ENCODE measurements at places on chromosomes 6 and 20.
A peak's percentile ranks its signal among the peaks of the same experiment; 100 is the strongest.

DNA sequence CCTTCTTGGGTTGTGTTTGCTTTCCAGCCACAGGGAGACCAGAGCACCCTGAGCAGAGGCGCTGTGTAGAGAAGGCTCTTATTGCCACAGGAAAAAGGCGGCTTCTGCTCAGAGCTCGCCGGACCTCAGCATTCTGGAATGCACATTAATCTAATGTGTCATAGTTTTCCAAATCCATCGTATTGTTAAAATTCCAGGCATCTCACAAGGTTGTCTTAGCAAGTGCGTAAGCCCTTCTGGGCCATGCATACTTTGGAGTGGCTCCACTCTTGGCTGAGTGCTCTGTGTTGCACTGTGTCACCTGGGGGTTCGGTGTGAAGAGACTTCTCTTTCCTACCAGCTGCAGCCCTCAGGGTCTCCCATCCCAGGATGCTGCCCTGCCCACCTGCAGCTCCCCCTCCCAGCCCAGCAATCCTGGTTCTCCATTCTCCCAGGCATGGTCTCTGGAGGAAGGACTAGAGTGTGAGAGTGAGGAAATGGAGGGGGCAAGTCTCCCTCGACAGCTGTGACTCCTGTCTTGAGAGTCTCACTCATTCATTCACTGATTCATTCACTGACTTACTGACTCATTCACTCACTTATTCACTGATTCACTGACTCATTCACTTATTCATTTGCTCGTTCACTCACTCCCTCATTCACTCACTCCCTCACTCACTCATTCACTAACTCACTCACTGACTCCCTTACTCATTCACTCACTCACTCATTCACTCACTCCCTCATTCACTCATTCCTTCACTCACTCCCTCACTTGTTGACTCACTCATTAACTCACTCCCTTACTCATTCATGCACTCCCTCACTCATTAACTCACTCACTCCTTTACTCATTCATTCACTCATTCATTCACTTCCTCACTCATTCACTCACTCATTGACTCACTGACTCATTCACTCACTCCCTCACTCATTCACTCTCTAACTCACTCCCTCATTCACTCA, 83.7 kb upstream of the MPC1 start:
- peak; percentile 29 for DNase-seq

GRCh38 chr20:34859826-34860545, 12.7 kb downstream of the GGT7 start:
- DNase-seq = no peak

DNA sequence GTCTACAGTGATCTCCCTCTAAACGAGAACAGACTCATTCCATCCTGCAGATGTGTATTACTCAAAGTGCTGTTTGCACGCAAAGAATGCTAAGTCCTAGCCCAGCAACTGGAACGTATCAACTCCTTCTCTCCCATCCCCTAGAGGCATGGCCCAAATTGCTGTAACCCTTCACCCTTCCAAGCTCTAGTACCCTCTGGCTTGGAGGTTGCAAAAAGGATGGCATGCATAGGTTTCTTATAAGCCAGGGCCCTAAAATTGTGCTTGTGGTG, 71.5 kb upstream of the TGM3 start:
- no peak for DNase-seq

- DNase-seq = no peak
Measured at GRCh38 chr20:45410887-45411286, 2.8 kb downstream of the DBNDD2 start.

DNA sequence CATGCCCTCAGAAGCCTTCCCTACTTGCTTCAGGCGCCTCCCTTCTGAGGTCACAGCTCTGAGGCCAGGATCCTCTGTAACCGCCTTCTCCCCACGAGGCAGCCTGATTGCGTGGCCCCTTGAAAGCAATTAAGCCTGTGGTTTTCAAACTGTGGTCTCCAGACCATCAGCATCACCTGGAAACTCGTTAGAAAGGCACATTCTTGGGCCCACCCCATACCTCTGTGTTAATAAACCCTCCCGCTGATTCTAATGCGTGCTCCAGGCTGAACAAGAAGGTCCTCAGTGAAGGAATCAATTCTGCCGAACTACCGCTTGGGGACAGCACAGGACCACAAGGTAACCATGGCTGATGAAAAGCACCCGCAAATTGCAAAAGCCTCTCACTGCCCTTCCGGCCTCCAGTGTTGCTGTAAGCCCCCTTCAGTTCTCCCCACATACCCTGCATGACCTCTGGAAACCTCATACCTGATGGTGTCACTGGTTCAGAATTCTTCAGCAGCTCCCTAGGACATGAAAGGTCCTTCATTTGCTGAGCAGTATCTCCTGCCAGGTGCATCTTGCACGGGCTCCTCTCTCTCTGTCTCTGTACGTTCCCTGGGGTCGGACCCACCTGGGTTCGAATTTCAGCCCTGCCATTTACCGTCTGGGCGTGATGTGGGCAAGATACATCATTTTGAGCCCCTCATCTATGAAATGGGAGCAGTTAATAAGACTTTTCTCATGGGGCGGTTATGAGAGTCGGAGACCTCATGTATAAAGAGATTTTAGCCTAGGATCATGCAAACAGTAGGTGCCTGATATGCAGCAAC, 93.3 kb upstream of the RNF24 start:
- DNase-seq = peak; percentile 93

Measured in fibroblast of the conjunctiva (primary cell).